GM12891 (cell line): ENCODE measurements at places on chromosomes 13 and 19.

- no peak for DNase-seq
Measured at GRCh38 chr19:43318203-43318602, 35.3 kb upstream of the CD177 start.

GRCh38 chr13:91157273-91158016 is 190.0 kb upstream of the MIR17HG start:
- no peak for DNase-seq

- DNase-seq: no peak
Measured at GRCh38 chr13:100300708-100301107, 211.8 kb downstream of the PCCA start.

GRCh38 chr13:26502826-26503225 is 54.7 kb upstream of the WASF3 start:
- no peak for DNase-seq

GRCh38 chr19:14107581-14108461 is 9.7 kb downstream of the PRKACA start:
- no peak for DNase-seq

GRCh38 chr13:51550151-51550550 is 34.1 kb upstream of the WDFY2 start:
- DNase-seq: no peak

DNA sequence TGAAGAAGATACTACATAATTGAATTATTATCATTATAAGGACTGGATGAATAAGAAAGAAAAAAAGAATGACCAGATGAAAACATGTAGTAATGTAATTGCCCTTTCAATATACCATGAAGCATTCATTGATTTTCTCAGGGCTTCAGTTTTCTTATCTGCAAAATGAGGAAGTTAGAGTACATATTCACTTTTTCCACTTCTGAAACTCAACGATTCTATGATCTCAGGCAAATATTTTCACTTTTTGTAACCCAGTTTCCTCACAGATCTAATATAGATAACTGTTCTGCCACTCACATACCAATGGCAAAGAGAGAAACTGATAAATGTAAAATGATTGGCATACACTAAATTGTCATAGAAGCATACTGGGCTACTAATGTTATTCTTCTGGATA is 856.6 kb upstream of the KLHL1 start:
- no peak for DNase-seq

DNA sequence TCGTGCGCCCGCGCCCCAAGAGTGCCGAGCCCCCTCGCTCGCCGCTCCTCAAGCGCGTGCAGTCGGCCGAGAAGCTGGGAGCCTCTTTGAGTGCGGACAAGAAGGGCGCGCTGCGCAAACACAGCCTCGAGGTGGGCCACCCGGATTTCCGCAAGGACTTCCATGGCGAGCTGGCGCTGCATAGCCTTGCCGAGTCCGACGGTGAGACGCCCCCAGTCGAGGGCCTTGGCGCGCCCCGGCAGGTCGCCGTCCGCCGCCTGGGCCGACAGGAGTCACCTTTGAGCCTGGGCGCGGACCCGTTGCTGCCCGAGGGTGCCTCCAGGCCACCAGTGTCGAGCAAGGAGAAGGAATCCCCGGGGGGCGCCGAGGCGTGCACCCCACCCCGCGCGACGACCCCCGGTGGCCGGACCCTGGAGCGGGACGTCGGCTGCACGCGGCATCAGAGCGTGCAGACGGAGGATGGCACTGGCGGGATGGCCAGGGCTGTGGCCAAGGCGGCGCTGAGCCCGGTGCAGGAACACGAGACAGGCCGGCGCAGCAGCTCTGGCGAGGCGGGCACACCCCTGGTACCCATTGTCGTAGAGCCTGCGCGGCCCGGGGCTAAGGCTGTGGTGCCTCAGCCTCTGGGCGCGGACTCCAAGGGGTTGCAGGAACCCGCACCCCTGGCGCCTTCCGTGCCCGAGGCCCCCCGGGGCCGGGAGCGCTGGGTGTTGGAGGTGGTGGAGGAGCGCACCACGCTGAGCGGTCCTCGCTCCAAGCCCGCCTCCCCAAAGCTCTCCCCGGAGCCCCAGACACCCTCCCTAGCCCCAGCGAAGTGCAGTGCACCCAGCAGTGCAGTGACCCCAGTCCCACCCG is 7.1 kb downstream of the DNASE2 start:
- DNase-seq: no peak

- DNase-seq: no peak
Measured at GRCh38 chr19:39533791-39534190, 1.1 kb upstream of the EID2B start.

DNA sequence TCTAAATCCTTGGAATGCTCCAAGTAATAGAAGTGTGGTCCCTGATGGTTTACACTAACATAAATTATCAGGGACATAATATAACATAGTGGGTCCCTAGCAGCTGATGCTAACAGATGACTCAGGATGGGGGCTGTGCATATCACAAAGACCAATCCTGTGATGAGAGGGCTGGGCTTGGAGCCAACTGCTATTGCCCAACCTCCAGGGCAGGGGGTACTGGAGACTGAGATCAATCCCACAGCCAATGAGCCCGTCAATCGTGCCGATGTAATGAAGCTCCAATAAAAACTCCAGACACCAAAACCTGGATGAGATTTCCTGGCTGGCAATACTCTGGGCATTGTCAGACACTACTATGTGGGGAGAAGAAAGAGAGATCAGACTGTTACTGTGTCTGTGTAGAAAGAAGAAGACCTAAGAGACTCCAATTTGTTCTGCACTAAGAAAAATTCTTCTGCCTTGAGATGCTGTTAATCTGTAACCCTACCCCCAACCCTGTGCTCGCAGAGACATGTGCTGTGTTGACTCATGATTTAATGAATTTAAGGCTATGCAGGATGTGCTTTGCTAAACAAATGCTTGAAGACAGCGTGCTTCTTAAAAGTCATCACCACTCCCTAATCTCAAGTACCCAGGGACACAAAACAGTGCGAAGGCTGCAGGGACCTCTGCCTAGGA is 33.4 kb downstream of the ABCC4 start:
- DNase-seq: no peak

DNA sequence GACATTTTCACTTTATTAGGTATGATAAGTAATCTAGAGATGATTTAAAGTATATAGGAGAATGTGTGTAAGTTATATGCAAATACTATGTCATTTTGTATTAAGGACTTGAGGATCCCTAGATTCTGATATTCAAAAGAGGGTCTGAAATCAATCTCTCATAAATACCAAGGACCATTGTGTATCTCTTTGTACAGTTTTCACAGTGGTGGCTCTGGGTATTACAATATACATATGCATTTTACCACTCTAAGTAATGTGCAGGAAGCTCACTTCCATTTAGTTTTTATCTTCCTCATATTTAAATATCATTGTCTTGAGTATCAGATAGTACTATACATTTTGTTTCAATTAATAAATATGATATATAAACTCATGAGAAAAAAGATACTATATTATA is 862.6 kb upstream of the PCDH20 start:
- no peak for DNase-seq

DNA sequence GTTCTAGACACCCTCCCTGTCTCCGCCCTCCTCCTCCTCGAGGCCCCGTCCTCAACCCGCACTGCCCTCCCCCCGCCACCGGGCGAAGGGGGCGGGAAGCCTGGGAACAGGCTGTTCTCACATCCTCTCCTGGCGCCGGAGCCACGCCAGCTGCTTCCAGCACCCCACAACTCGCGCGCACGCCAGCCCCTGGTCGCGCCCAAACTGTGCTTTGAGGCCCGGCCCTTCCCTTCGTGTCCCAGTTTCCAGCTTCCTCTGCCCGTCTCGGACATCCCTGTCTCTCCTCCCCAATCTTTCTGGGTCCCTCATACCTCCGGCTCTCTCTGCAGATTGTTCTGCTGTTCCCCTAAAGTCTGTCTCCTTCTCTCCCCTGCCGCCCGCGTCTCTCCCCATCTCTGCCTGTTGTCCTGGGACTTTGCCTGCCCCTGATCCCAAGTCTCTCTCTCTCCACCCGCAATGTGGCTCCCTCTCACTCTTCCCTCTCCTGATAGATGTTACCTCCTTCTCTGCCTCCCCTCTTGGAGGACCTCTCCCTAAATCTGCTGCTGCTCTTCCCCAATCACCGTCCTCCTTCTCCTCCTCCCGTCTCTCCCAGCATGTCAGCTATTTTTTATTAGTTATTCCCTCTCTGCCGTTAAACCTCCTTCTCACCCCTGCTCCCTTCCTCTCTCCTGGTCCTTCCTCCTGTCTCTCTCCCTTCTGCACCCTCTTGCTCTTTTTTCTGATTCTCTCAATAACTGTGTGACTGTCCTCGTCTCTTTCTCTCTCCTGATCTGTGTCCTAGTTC is 14.2 kb downstream of the DPF1 start:
- no peak for DNase-seq

DNA sequence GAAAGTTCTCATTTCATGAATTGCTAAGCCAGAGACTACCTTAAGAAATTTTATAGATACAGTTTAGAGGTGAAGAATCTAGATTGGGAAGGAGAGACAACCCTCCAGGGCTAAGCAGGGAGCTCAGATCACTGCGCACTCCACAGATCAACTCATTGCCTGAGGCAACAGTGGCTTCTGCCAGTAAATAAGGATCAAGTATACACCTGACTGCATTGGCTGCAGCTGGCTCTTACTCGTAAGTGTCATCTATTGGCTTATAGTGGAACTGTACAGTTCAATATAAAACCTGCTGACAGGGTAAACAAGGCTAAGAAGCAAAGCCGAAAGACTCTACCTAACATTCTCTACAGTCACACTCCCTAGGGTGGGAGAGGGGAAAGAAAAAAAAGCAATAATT is 18.0 kb upstream of the C1QTNF9B start:
- no peak for DNase-seq

- no peak for DNase-seq
Measured at GRCh38 chr13:52969373-52969772, 59.2 kb upstream of the OLFM4 start.

GRCh38 chr13:31980830-31981229 is 50.7 kb upstream of the FRY start:
- DNase-seq: no peak

DNA sequence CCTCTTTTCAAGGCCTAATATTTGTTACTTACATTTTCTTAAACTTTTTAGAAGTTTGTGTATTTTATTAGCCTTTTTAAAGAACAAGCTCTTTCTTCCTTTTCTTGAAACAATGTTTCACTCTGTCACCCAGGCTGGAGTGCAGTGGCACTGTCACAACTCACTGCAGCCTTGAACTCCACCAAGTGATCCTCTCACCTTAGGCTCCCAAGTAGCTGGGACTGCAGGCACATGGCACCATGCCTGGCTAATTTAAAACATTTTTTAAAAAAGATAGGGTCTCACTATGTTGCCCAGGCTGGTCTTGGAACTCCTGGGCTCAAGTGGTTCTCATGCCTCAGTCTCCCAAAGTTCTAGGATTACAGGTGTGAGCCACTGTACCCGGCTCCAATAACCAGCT is 192.2 kb upstream of the SPRY2 start:
- no peak for DNase-seq

GRCh38 chr19:23403581-23404324 is 8.5 kb upstream of the ZNF91 start:
- no peak for DNase-seq

DNA sequence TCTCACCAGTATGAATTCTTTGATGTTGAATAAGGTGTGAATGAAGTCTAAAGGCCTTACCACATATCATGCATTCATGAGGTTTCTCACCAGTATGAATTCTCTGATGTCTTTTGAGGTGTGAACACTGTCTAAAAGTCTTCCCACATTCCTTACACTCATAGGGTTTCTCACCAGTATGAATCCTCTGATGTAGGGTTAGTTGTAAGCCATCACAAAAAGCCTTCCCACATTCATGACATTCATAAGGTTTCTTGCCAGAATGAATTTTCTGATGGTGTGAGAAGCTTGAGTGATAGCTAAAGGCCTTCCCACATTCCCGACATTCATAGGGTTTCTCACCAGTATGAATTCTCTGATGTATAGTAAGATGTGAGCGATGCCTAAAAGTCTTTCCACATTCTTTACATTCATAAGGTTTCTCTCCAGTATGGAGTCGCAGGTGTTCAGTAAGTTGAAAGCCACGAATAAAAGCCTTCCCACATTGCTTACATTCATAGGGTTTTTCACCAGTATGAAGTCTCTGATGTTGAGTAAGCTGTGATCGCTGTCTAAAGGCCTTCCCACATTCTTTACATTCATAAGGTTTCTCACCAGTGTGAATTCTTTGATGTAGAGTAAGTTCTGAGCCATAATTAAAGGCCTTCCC is 27.7 kb downstream of the ZNF461 start:
- DNase-seq: no peak

DNA sequence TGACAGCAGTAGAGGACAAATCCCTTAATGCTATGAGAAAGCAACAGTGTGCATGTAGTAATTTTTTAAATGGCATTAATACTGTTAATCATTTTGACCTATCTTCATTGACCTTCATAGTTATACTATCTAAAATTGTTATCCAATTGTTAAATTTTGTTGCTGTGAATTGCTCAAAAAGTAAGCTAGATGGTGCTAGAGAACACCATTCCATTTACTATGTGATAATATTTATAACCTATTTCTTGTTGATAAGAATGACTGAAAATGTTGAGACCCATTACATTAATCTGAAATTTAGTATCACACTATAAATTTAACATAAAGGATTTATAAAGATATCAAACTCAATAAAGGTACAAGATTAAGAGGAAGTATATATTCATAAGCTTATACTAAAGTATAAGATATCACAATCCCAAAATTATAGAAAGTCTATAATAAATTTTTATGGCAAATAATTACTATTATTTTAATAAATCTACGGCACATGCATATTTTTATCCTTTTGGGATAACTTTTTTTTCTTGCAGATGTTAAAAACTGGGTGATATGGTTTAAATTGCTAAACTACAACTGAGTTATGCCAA is 1573.3 kb downstream of the PCDH9 start:
- DNase-seq: no peak

DNA sequence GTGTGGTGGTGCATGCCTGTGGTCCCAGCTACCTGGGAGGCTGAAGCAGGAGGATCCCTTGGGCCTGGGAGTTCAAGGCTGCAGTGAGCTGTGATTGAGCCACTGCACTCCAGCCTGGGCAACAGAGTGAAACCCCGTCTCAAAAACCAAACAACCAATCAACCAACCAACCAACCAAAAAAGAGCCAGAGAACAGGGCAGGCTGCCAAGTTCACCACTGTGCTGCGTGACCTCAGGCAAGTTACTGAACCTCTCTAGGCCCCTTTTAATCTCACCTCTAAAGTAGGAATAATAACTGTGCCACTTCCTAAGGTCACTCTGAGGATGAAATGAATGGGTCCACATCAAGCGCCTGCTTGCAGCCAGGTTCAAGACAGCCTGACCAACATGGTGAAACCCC is 16.9 kb downstream of the TJP3 start:
- no peak for DNase-seq

GRCh38 chr13:45886466-45886865 is 34.9 kb upstream of the SIAH3 start:
- DNase-seq: no peak
